ENCODE measurements at places on chromosomes 1 and 21.

DNA sequence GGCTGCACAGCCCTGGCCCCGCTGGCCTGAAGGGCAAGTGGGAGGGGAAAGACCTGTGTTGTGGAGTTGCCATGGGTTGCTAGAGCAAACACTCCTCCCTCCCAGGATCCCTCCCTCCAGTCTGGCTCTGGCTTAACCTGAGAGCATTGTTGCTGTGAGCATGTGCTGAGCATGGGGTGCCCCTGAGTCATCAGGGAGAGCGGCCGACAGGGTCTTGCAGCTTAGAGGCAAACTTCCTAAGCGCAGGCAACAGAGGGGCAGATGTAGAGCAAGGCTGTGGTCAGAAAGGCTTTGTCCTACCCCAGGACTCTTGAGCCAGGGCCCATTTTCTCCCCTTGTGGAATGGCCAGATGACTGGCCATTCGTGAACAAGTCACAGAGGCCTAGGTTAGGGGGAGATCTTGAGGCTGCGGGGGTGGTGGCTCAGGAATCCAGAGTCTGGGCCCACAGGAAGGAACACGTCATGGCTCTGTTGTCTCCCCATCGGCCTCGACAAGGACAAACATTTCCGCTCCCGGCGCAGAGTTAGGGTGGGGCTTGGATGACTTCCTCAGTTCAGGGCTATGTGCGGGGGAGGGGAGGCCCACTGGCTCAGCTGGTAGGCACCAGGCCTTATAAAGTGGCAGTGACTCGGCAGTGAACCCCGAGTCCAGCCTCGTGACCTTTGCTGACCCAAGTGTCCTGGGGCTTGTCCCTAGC is 362 bp upstream of the DYNLT4 start:
- no peak for DNase-seq

GRCh38 chr21:40243685-40244084 is 376.4 kb downstream of the PCP4 start:
- DNase-seq: no peak

DNA sequence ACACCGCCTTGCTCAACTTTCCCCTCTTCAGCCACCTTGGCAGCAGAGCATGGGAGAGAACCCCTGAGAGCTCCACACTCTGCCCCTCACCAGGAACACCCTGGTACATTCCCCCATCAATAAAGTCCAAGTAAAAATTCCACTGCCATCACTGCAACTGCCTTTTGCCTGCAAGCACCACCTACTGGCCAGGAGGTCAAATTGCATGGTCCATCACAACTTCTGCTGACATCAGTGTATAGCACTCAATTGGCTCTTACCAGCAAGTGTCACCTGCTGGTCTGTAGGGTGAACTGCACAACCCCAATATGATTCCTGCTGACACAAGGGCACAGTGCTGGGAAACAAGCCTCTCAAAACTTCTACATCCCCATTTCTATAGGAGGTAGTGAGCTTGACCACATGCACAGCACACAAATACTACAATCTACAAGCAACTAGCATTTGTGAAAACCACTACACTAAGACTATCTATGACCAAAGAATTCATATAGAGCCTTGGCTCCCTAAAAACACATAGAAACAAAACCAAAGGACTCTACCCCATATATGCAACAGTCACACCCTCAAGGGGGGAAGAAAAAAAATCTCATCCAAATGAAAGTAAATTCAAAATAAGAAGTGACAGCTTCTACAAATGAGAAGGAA is 69.2 kb downstream of the FASLG start:
- DNase-seq: no peak

DNA sequence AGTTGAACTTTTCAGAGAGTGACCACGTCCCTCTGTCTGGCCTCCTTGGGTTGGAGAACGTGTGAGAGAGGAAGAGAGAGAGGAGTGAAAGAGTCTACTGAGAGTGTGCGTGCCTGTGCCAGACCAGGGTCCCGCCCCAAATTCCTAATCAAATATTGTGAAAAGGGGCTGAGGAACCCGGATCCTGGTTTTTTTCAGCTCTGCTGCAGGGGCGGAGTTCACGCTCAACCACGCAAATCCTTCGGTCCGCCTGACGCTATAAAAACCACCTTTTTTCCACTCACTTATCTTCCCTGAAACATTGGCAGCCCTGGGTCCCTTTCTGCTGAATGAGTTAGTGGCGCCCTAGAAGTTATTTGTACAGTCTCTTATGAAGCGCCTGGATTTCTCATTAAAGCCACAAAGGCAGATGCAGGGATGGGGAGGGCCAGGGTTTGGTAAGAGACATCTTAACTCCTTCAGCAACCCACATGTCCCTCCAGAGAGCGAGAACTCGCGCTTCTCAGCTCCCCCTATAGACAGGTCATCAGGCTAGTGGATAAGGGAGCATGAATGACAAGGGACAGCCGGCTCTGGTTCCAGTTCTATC is at the start of gene FMOD:
TSS of gene FMOD (minus strand) at position 86 of the 589 bp plus-strand sequence. CDS start 2,852 bp downstream, outside the sequence.
- no peak for DNase-seq

DNA sequence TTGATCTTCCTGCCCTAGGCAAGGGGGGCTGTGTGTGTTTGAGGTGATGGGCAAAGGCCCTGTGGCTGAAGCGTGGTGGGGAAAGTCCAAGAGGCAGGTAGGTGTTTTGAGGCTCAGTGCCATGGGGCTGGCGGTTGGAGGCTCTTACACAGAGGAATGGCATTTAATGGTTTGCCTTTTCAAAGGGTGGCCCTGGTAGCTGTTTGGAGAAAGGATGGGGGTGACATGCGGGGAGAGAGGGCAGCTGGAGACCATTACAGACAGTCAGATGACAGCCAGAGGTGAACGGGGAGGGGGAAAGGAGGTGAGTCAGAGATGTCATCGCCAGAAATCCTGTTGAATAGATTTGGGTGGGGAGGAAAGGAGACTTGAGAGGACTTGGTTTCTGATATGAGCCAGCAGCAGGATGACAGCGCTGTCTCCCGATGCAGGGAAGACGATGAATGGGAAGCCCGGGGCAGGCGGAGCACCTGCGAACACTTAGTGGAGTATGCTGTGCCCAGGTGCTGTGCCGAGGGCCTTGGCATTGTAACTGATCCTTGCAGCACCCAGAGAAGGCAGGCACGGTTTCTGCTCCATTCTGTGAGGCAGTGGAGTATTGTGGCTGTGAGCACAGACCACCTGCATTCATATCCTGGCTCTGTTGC is 56.3 kb downstream of the MAN1C1 start:
- no peak for DNase-seq

DNA sequence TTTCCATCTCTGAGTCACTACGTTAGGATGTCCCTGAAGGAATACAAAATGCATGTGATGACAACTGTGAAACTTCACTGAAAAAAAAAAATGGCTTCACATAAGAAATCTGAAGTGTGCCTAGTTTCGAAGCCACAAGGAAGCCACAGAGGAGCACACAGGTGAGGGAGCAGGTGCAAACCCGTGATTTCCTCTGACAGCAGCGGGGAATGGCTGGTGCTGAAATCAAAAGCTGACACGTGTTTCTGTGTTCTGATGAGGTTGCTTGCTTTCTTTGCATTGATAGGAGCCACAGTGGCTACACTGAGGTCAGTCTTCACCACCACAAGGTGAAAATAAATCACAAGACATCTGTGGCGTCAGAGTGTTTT is 105.7 kb upstream of the TLR5 start:
- DNase-seq: no peak

GRCh38 chr1:151806170-151806569 is 951 bp upstream of the LINGO4 start:
- no peak for DNase-seq

DNA sequence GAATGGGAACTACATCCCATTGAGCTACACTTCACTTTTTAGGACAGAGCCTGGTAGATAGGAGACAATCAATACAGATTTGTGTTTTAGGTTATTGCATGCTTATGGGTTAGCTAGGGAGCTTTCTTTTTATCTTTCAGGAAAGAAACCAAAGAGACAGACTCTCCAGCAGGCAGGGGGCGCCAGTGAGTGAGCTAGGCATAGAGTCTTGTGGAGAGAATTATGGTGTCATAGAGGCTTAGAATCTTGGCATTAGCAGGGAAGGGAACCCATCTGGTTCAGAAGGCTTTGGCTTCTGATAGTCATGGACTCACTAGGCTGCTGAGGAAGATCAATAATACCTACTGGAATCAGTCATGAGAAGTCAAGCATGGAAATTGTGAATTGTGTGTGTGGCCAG is at the start of gene SMCP:
TSS of gene SMCP (plus strand) at position 281 of the 400 bp plus-strand sequence. CDS start 6,101 bp downstream, outside the sequence.
- no peak for DNase-seq

GRCh38 chr1:220121791-220122530 is 28.0 kb downstream of the IARS2 start:
- no peak for DNase-seq

DNA sequence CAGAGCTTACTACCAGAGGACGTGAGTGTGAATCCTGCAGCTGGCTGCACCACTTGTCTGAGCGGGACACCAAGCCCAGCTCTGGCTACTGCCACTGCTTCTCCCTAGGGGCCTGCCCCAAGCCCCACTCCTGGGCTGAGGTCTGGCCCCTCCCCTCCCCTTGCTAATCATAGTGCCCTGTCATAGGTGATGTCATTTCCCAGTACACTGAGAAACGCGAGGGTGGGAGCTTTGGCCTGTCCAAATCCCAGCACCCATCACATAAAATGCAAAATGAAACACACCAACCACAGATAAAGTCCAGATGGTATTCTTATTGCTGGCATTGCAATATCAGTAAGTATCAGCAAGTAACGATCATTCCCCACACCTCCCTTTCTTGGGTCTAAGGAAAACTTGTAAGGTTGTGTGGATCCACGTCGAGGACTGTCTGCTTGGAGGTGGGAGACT is 77.7 kb downstream of the TOMM20 start:
- no peak for DNase-seq

- DNase-seq: no peak
These were observed 142.9 kb upstream of the DUSP10 start for GRCh38 chr1:221884821-221885220.

- no peak for DNase-seq
These were observed 4.8 kb downstream of the PDZK1IP1 start for GRCh38 chr1:47184822-47185677.

- no peak for DNase-seq
These were observed 51.7 kb downstream of the CASZ1 start for GRCh38 chr1:10744654-10745238.

DNA sequence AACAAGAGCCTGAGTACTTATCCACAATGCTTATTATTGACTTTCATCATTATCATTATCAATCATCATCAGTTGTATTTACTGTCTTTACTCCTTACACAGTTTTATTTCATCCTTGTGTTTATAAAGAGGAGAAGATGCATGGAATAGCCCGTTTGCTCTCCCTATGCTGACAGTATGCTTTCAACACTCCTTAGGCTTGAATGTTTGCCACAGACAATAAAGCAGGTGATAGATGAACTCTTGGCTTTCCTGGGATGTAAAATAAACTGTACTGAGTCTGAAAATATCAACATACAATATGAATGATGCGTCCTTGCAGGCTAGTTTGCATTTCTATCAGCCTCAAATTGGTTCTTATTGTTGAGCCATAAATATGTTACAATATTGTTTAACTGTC is 891.8 kb upstream of the NCAM2 start:
- no peak for DNase-seq

GRCh38 chr1:28926629-28927265 is 12.4 kb downstream of the EPB41 start:
- no peak for DNase-seq

DNA sequence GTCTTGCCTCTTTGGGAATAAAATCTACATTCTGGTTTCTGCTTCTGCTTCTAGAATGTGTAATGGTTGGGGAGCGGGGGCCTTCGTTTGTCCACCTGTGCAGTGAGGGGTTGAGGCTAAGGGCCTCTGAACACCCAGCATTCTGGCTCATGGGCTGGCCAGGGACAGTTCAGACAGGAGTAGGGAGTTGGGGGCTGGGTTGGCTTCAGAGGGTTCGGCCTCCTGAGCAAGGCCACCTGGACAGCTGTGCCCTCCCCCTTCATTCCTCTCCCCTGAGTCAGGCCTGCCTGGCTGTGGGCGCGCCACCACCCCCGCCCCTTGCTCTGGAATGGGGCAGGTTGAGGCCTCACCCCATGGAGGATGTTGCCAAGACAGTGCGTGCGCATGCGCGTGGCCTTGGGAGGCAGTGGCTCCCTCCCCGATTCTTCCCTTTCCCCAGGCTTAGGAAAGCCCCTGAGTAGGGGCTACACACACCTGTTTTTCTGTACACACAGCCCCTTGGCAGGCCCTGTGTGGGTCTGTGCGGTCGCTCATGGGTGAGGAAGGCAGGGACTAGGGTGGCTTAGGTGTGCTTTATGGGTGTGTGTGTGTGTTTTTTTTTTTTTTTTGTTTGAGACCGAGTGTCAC is 57.0 kb downstream of the YARS1 start:
- no peak for DNase-seq

DNA sequence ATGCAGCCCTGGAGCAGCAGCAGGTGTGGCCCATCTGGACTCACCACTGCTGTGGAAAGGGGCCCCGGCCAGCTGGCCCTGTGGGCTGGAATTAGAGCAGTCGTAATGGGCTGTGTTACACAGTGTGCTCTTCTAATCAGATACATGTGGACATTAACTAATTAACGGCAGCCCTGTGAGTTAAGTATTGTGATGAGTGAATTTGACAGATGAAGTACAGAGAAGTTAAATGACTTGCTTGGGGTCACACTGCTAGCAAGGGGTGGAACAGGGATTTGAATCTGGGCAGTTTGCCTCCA is 58.6 kb downstream of the MDM4 start:
- no peak for DNase-seq

- DNase-seq: no peak
These were observed 17.6 kb upstream of the KCNC4 start for GRCh38 chr1:110192541-110192940.

DNA sequence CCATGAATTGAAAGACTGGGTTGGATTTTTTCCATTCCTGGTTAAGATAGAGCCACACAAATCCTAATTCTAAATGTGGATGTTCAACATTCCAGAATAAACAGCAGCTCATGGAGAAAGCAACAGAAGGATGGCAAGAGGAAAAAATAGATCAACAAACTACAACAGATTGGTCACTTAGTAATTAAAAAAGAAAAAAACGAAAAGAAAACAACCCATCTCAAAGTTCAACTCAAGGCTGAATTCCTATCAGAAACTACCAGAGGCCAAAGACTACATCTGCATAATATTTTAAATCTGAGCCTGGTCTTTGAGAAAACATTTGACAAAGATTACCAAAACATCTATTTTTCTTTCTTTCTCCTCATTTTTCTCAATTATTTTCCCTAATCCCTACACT is 69.9 kb downstream of the TGFBR3 start:
- no peak for DNase-seq

GRCh38 chr1:166032572-166033371 is 134.0 kb downstream of the FAM78B start:
- peak; percentile 87 for DNase-seq

Measured in NCI-H1105 (cell line).